Activated CD4-positive, alpha-beta memory T cell treated with anti-CD3 and anti-CD28 coated beads for 36 hours (primary cell): ENCODE measurements at places on chromosomes 12 and 14. TPM values are rescaled to one million over a fixed set of nuclear protein-coding genes. Genes with fewer than 3 reads are reported as not detected.

Gene CCDC197
- total RNA-seq: 0.69 TPM

Gene KRT85
- not detected for total RNA-seq

Gene TSPAN8
- total RNA-seq: not detected

- DNase-seq: no peak
Observed at GRCh38 chr14:92988786-92989755, 66.1 kb downstream of the CHGA start.

- peak; percentile 41 for DNase-seq
Observed at GRCh38 chr12:24821691-24822090, 127.2 kb downstream of the BCAT1 start.

DNA sequence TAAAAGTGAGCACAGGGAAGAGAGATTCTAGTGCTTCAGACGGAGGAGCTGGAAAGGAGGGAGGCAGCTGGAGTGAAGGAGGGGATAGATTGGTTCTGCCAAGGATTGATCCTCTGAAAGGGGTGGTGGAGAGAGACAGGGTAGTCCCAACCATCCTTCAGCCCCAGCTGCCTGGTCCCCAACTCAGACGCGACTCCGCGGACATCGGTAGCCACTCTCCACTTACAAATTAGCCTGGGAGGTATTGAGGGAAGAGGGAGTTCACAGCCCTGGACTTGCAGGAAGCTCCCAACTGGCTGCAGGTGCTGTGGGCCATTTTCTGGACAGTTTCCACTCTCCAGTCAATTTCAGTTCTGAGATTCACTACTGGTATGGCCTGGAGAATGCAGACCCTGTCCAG, 1.2 kb downstream of the PLEKHD1 start:
- DNase-seq: no peak

DNA sequence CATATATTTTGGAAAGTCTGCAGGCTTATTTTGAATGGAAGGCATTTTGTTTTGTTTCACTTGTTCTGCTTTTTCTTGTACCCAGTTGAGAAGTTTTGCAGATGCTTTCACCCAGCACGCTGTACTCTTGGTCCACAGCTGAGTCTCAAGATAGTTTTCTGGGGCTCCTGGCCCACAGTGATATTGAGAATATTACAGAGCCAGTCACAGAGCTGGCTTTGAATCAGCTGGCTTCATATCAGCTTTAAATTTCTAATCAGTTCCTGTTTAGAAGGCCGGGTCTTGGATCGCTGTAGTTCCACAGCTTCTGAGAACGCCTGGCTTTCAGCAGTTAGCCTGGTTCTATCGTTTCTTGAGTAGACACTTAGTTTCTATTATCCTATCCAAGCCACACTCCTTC, 32.5 kb upstream of the PARP11 start:
- DNase-seq: no peak

DNA sequence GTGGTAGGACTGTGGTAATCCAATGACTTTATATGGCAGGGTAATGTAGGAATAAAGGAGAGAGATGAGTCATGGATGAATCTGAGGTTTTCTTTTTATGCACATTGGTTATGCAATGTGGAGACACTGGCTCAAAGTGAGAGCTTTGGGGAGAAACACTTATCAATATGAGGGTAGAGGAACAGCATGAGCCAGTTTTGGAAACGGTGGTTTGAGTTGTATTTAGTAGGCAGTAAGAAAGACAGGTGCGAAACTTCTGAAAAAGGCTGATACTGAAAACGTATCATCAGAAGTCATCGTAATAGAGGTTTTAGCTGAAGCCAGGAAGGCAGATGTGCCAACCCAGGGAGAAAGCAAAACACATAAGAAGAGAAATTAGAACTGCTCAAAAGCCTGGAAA, 854.8 kb upstream of the SEL1L start:
- no peak for DNase-seq

- no peak for DNase-seq
Observed at GRCh38 chr12:2378835-2379330, 326.1 kb downstream of the CACNA1C start.
